Osteoblast (primary cell): ENCODE measurements at places on chromosomes 13 and 19. TPM values are rescaled to one million over a fixed set of nuclear protein-coding genes. Genes with fewer than 3 reads are reported as not detected.

DNA sequence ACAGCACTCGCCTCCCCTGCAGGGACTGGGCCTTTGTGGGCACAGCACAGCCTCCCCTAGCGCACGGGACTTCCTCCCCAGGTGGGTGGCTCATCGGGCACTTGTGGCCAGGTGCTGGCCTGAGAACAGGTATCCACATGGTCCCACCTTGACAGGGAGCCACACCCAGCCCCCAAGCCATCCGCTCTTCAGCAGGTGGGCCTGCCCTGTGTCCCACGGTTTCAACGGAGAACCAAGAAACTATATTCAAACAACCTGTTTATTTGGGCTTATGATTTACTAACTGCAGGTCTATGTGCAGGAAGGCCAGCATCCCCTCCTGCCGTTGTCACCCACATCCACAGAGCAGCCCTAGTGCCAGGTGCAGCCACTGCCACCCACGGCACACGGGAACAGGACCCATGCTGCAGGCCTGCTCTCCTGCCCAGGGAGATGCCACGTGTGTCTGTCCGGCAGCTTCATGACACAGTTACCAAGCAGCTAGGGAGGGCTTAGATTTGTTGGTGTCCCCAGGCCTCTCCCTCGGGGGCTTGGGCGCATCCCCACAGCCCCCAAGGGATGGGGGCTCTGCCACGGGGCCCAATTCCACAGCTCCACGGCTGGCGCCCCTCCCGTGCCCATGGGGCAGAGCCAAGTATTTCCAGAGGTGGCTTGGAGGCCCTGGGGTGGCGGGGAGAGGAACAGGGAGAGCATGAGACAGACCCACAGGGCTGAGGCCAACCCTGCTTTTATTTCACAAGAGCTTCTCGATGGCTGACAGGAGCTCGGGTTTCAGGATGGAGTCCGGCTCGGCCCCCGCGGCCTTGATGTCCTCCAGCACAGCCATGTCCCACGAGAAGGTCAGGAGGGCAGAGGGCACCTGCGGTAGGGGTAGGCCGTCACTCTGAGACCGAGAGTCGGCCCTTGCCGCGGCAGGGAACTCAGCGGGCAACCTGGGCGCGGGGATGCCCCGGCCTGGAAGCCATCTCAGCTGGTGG, 12.5 kb downstream of the UBXN6 start:
- no peak overlapping the region for H3K4me3 ChIP-seq
- peak; percentile 76 for DNase-seq
- no peaks in the 10 kb centered on the region for H3K4me1 ChIP-seq
- H3K27me3 ChIP-seq = no peaks in the 10 kb centered on the region
- H3K36me3 ChIP-seq = peaks cover 52% of the 10 kb centered on the region
- H3K27ac ChIP-seq = no peak overlapping the region

- H3K36me3 ChIP-seq = no peaks in the 10 kb centered on the region
- no peaks in the 10 kb centered on the region for H3K27me3 ChIP-seq
- DNase-seq = peak; percentile 46
- no peaks in the 10 kb centered on the region for H3K4me1 ChIP-seq
Observed at GRCh38 chr19:47633996-47634395, 25.1 kb downstream of the BICRA start.

GRCh38 chr13:78286748-78287147, 316.6 kb downstream of the POU4F1 start:
- no peak for DNase-seq
- no peak overlapping the region for H3K27ac ChIP-seq
- H3K27me3 ChIP-seq = no peaks in the 10 kb centered on the region
- H3K4me3 ChIP-seq = no peak overlapping the region

DNA sequence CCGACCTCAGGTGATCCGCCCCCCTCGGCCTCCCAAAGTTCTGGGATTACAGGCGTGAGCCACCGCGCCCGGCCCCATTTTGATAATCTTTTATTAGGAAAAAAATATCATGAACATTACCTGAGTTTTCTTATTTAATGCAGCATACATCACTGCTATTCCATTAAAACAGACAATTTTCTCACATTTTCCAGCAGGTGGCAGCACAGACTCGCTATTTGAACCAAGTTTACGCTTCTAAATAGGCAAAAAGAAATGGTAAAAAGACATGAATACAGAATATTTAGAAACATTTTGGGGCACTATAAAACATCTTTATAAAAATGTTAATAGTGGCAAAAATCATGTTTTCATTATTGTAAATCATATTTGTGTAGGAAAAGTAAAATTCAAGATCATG, 903.1 kb downstream of the SLITRK6 start:
- peak; percentile 68 for DNase-seq
- no peak overlapping the region for H3K4me3 ChIP-seq
- no peak overlapping the region for H3K27ac ChIP-seq
- H3K27me3 ChIP-seq = no peaks in the 10 kb centered on the region
- no peaks in the 10 kb centered on the region for H3K4me1 ChIP-seq

GRCh38 chr19:5048091-5048726, 79.3 kb downstream of the KDM4B start:
- H3K27ac ChIP-seq = peak overlapping the region; percentile 28
- peaks cover 20% of the 10 kb centered on the region for H3K4me1 ChIP-seq
- peak overlapping the region; percentile 45 for H3K4me3 ChIP-seq
- no peaks in the 10 kb centered on the region for H3K27me3 ChIP-seq
- peaks cover 8% of the 10 kb centered on the region for H3K36me3 ChIP-seq
- DNase-seq = peak; percentile 100

- no peak for DNase-seq
- H3K36me3 ChIP-seq = peaks cover 22% of the 10 kb centered on the region
- H3K27me3 ChIP-seq = no peaks in the 10 kb centered on the region
- no peak overlapping the region for H3K27ac ChIP-seq
- no peak overlapping the region for H3K4me3 ChIP-seq
- peaks cover 1% of the 10 kb centered on the region for H3K4me1 ChIP-seq
Observed at GRCh38 chr19:2847507-2847906, 6.2 kb downstream of the ZNF555 start.

- H3K36me3 ChIP-seq = peaks cover 17% of the 10 kb centered on the region
- peak; percentile 84 for DNase-seq
- peaks cover 53% of the 10 kb centered on the region for H3K4me1 ChIP-seq
- no peaks in the 10 kb centered on the region for H3K27me3 ChIP-seq
- H3K4me3 ChIP-seq = peak overlapping the region; percentile 75
Observed at GRCh38 chr19:17078920-17079709, 3.5 kb downstream of the MYO9B start.

GRCh38 chr13:111484141-111484925, 163.9 kb downstream of the TEX29 start:
- H3K36me3 ChIP-seq = no peaks in the 10 kb centered on the region
- no peaks in the 10 kb centered on the region for H3K27me3 ChIP-seq
- no peak overlapping the region for H3K27ac ChIP-seq

DNA sequence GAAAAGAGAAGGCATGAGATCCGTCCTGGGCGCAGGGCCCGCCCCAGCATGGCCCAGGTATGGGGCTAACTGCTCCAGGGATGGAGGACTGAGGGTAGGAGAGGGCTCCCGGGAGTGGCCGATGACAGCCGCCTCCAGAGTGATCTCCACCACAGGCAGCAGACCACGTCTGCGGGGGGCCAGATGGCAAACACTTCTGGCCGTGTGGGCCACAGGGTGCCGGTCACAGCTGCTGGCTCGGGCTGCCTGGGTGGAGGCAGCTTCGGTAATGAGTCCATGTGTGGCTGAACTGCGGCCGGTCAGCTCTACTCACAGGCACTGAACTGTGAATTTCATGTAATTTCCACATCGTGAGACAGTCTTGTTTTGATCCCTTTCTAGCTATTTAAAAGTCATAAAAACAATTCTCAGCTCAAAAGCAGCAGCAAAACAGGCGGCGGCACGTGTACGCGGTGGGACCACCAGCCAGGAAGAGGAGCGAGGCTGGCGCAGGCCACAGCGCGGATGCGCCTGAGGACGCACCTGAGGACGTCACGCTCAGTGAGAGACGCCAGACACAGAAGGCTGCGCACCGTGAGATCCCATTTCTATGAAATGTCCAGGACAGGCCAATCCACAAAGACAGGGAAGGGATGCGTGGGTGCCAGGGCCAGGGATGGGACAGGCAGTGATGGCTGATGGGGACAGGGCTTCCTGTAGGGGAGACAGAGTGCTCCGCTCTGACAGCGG, 4.0 kb downstream of the LSM7 start:
- DNase-seq = no peak
- H3K4me3 ChIP-seq = no peak overlapping the region
- H3K27me3 ChIP-seq = no peaks in the 10 kb centered on the region
- no peak overlapping the region for H3K27ac ChIP-seq
- peaks cover 14% of the 10 kb centered on the region for H3K4me1 ChIP-seq

- H3K4me3 ChIP-seq = no peak overlapping the region
- H3K27me3 ChIP-seq = no peaks in the 10 kb centered on the region
- H3K4me1 ChIP-seq = peaks cover 2% of the 10 kb centered on the region
- H3K27ac ChIP-seq = no peak overlapping the region
- DNase-seq = no peak
- peaks cover 47% of the 10 kb centered on the region for H3K36me3 ChIP-seq
Observed at GRCh38 chr19:16645140-16645539, 14.8 kb downstream of the SMIM7 start.

DNA sequence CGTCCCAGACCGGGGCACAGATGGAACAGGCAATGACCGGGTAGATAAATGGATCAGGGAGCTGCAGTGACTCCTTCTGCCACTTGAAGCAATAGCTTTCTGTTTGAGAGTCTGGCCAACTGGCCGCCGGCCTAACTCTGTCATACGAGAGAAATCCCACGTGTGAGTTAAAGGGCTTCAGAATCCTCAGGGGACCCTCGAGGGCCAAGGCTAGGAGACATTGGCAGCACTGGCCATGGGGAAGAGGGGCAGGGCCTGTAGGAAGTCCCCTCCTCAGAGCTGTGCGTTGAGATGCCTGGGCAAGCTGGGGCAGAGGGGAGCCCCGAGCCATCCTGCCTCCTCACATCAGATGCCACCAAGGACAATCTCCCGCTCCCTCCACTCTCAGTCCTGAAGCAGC, 51.6 kb downstream of the KLF2 start:
- no peaks in the 10 kb centered on the region for H3K27me3 ChIP-seq
- no peak overlapping the region for H3K4me3 ChIP-seq
- peak; percentile 87 for DNase-seq
- peaks cover 18% of the 10 kb centered on the region for H3K36me3 ChIP-seq

- H3K36me3 ChIP-seq = no peaks in the 10 kb centered on the region
- no peak overlapping the region for H3K4me3 ChIP-seq
- no peak overlapping the region for H3K27ac ChIP-seq
- H3K4me1 ChIP-seq = peaks cover 12% of the 10 kb centered on the region
- H3K27me3 ChIP-seq = no peaks in the 10 kb centered on the region
Observed at GRCh38 chr13:30318026-30318425, 10.7 kb upstream of the KATNAL1 start.

DNA sequence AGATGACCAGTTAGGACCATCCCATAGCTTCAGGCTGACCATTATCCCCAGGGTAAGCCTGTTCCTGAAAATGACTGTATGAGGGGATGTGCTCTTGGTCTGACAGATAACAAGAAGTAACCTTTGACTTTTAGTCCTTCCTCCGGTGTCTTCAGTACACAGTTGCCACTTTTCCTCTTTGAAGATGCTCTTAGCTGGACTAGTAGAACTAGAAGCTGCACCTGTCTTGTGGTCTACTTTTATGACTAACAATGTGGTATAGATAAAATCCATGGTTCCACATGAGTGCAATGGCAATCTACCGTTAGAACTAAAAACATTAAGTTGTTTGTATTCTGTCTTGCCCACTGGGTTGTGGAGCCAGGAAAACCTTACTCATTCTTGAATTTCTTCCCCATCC, 5.9 kb upstream of the RUBCNL start:
- DNase-seq = no peak
- H3K36me3 ChIP-seq = no peaks in the 10 kb centered on the region
- no peak overlapping the region for H3K27ac ChIP-seq
- H3K4me3 ChIP-seq = no peak overlapping the region
- peaks cover 16% of the 10 kb centered on the region for H3K4me1 ChIP-seq

DNA sequence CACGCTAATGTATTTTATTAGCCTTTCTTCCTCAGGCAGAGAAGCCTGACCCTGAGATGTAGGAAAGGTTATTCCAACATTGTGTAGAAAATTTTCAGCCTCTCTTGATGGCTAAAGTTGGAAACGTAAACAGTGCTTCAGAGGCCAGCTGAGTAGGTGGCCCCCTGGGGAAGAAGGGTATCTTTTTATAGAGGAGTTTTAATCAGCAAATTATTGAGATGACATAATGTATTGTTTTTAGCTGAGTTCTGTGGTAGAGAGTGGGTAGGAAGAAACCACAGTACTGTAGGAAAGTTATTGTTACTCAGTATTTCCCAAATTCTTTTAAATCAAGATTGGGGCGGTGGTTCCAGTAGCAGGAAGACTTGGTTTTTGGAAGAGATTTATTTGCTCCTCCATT, 268.8 kb downstream of the DLEU7 start:
- peak; percentile 91 for DNase-seq
- H3K36me3 ChIP-seq = no peaks in the 10 kb centered on the region
- H3K27me3 ChIP-seq = no peaks in the 10 kb centered on the region
- H3K4me1 ChIP-seq = peaks cover 25% of the 10 kb centered on the region
- H3K4me3 ChIP-seq = no peak overlapping the region
- H3K27ac ChIP-seq = peak overlapping the region; percentile 69

DNA sequence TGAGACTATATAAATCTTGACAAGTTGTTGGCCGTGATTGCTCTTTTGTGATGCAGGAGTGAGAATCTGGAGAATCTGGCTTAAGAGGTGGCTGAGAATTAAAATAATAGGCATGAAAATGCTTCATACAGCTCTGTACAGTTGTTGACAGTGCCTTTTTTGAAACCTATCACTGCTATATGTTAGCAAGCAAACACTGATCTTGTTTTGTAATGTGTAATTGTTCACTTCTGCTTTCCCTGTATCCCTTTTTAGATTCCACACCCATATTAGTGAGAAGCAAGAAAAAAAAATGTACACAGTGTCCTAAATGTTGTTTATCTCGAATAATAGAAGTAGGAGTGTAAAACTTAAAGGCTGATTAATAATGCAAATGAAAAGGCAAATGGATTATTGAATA, 31.1 kb downstream of the ITM2B start:
- H3K4me1 ChIP-seq = peaks cover 4% of the 10 kb centered on the region
- no peak for DNase-seq
- H3K27ac ChIP-seq = no peak overlapping the region
- no peak overlapping the region for H3K4me3 ChIP-seq
- no peaks in the 10 kb centered on the region for H3K27me3 ChIP-seq
- H3K36me3 ChIP-seq = peaks cover 24% of the 10 kb centered on the region

DNA sequence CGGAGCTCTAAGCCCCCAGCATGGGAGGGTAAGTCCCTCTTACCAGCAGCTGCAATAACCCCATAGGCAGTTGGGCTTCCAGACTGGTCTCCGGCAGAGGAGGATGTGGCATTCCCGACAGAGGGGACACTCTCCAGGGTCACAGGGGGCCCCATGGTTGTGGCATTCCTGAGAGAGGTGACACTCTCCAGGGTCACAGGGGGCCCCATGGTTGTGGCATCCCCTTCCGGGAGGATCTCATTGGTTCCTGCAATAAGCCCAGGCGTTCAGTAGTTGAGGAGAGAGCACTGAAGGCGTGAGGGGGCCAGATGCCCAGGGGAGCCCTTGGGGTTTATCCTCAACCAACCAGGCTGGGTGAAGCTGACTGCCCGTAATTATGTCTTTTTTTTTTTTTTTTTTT, 5.4 kb downstream of the CD320 start:
- DNase-seq = no peak
- H3K27ac ChIP-seq = no peak overlapping the region
- peaks cover 6% of the 10 kb centered on the region for H3K4me1 ChIP-seq
- no peaks in the 10 kb centered on the region for H3K36me3 ChIP-seq
- no peak overlapping the region for H3K4me3 ChIP-seq
- H3K27me3 ChIP-seq = no peaks in the 10 kb centered on the region

The SLAIN1 gene
- total RNA-seq = not detected in 2 replicates

The NLRP4 gene
- total RNA-seq = not detected in 2 replicates

The ZNF285 gene
- total RNA-seq = 5.3 and 5.8 TPM in 2 replicates

The CEACAM3 gene
- not detected in 2 replicates for total RNA-seq

The FXYD3 gene
- total RNA-seq = not detected in 2 replicates

The ZNF582 gene
- 2.2 and 3.2 TPM in 2 replicates for total RNA-seq

The ZNF547 gene
- total RNA-seq = 3.5 and 5.1 TPM in 2 replicates
